Stimulated activated effector memory CD8-positive, alpha-beta T cell treated with anti-CD3 and anti-CD28 coated beads, Interleukin-12 subunit alpha, Interleukin-12 subunit beta, amount 100 ng/mL, for 72 hours (primary cell): ENCODE measurements at places on chromosomes 11 and 22.

DNA sequence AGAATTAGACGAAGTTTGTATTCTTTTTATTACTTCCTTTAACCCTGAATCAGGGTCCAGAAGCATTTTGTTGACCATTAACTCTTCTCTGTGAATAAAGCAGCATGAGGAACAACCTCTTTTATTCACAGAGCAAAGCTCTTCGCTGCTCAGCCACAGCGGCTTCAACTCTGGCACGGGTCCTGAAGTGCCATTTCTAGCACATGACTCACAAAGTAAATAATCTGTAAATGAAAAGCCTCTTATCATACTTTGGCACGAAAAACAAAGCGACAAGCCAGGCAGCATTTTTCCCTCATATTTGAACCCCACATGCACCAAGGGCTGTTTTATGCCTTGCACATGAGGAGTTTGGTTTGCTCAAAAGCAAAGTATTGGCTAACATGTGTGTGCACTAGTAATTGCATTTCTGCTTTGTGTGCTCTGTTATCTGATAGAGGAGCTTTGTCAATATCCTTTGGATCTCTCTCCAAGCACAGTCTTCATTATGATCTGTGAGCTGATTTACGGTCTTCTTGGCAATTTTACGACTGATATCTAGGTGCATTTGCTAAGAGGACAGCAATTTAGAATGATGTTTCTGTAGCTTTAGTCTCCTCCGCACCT is 33.0 kb upstream of the APOBEC3A start:
- no peak for DNase-seq

GRCh38 chr11:95536047-95536690 is 253.4 kb downstream of the FAM76B start:
- DNase-seq: no peak

GRCh38 chr11:78688460-78688859 is 113.8 kb upstream of the NARS2 start:
- DNase-seq: no peak

GRCh38 chr11:46489656-46490560 is 98.3 kb upstream of the CHRM4 start:
- no peak for DNase-seq

DNA sequence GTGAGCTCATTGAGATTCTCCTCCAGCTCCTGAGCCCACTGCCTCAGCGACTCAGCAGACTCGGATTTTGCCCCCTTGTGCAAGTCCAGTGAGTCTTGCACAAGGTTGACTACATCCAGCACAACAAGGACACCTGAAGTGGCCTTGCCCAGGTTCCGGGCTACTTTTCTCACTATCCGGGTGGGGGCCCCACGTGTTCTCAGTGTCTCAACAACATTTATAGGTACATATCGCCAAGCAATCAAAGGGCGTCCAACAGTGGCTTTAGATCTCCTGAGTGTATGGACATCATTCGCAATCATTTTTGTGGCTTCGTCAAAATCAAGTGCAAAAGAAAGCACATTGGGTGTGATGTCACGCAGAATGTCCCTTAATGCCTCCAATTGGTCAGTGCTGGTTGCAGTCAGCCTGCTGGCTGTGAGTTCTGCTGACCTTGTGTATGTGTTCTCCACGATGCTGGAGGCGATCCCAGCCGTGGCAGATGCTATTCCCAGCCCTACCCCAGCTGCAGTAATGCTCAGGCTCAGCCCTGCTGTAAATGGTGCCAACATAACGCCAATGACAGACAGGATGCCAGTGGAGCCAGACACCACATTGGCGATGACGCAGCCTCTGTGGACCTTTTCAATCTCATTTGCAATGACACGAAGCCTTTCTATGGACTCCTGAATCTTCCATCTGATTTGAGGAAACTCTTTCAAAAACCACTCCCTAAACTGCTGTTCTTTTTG is 10.3 kb downstream of the APOL4 start:
- no peak for DNase-seq

DNA sequence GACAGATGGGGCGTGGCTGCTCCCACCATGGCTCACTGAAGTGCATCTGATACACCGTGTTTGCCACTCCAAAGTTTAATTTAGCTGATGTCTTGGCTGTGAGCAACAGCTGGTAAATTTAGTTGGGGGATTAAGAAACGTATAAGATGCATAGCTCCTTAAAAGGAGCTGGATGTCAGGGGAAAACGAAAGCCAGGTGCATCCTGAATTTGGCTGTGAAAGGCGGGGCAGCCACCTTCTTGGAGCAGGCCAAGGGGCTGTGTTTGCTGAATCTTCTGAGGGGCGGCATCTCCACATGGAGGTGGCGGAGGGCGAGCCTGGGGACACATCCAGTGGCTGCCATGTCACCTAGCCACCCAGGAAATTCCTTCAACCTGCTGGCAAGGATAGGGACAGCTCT is 20.7 kb upstream of the NCF4 start:
- no peak for DNase-seq

- DNase-seq: no peak
Observed at GRCh38 chr11:82682003-82682751, 51.5 kb downstream of the FAM181B start.
